ENCODE measurements at places on chromosomes 7 and 10. TPM values are rescaled to one million over a fixed set of nuclear protein-coding genes. Genes with fewer than 3 reads are reported as not detected.

The CH25H gene
- not detected for total RNA-seq

DNA sequence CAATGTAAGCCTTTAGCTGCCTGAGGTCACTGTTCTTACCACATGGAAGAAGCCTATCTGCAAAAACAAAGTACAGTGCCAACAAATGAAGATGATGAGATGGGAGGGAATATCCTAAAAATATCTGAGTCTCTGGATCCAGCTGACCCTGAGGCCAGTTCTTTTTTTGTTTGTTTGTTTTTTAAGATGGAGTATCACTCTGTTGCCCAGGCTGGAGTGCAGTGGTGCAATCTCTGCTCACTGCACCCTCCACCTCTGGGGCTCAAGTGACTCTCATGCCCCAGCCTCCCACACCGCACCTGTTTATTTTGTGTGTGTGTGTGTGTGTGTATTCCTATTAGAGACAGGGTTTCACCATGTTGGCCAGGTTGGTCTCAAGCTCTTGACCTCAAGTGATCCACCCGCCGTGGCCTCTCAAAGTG lies 44.9 kb downstream of the HYCC1 start:
- no peak for DNase-seq

DNA sequence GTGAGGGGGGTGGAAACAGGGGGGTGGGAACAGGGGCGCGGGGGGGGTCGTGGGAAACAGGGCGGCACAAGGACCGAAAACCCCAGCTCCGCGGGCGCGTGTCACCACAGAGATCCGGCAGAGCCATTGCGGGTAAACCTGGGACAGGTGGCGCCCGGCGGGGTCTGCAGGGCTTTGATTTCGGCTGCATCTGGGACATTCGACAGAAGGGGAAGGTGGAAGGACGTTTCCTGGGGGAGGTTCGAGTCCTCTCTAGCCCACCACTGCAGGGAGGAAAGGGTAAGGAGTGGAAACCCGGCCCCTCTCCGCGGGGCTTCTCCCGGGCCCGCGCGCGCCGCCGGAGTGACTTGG lies 7.5 kb downstream of the NKX2-3 start:
- no peak for DNase-seq

DNA sequence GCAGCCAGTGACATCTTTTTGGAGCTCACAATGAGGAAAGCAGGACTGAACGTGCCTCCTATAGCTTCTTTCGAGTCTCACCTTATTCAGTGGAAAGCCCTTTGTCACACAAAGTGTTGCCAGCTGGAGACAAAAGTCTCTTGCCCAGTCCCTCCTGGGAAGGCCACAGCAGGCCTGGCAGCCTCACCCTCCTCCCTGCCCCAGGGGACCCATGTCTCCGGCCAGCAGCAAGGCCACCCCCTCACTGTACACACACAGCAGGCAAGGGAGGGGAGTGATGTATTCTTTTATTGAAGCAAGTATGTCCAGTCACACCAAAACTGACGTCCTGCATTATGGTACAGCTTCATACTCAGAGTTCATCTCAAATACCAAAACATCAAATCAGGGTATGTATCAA lies 56.0 kb downstream of the CSGALNACT2 start:
- no peak for DNase-seq

DNA sequence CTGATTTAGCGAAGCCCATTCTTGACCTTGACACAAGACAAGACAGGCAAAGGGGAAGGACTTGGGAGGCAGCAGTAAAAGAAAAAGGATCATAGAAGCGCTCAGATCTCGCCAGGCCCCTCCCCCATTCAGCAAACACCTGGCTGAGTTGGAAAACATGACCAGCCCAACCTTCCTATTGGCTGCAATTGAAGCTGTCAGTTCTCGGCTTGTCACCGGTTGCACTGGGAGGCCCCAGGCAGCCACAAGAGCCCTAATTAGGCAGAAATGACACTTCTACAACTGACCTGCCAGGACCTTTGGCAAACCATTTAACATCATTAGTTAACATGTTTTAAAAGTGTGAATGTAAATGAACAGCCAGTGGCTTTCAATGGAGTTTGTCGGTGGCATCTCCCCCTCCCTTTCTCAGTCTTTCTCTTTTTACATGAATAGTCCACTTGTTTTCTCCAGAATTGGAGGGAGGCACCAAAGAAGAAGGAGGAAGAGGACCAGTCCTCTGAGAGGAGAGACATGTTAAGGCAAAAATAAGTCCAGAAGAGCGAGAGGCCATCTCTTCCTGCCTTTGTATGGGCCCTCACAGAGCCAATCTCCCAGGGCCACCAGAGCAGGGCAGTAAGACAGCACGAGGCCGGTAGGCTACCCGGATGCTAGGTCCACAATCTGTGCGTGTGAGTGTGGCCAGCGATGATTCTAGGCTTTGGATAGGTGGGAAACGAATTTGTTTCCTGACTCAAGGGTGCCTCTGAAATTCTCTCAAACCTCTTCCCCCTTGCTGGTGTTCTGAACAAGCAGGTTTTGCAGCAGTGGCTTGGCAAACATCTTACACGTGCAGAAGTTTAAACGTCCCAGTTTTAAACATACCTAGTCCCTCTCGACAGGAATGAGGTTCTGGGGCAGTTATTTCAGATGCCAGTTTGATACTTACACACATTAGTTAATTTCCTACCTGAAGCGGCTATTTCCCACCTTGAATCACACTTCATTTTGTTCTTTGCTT lies 15.0 kb upstream of the ENO4 start:
- no peak for DNase-seq

DNA sequence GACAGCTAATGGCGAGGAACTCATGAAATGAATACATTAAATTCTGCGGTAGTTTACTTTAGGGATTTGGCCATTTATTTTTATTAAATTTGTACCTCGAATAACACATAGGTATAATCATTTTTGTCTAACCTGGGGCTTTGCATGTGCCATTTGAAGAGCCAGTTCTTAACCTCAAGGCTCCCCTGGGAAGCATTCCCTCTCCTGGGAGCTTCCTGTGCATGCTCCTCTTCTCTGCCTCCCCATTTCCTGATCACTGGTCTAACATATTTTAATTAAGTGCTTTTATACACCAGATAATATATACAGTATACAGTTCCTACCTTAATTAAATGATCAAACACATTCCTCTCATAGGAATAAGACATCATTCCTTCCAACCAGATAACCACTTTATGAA lies 183.9 kb upstream of the FZD1 start:
- DNase-seq: no peak

- no peak for DNase-seq
These were observed 5.9 kb downstream of the SEMA3E start for GRCh38 chr7:83643012-83643411.

DNA sequence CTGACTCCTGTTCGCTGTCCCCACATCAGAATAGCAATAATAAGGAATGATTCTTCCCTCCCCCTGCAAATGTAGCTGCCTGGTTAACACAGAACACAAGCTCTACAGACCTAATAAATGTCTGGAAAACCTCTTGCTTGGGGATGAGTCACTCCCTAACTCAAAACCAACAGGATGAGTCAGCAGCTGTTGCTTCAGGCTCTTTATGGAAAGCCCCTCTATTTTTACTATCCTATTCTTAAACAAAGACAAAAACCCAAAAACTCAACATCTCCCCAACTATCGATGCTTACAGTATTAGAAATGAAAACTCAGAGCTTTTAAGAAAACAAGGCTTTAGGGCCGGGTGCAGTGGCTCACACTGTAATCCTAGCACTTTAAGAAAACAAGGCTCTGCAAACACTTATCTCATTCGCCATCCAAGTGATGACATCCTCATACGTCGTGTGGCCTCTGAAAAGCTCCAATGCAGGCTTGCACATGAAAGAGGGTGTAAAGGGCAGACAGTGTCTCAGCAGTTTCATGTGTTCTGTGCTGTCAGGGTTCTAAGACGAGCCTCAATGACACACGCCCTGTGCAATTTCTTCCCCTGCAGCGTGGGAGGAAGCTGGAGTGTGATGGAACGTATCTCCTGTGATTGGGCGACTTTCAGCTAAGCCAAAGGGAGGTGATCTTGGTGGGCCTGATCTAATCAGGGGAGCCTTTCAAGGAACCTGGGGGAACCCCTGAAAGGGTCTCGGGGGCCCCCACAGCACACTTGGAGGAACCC lies 70.1 kb downstream of the AMZ1 start:
- peak; percentile 60 for DNase-seq

DNA sequence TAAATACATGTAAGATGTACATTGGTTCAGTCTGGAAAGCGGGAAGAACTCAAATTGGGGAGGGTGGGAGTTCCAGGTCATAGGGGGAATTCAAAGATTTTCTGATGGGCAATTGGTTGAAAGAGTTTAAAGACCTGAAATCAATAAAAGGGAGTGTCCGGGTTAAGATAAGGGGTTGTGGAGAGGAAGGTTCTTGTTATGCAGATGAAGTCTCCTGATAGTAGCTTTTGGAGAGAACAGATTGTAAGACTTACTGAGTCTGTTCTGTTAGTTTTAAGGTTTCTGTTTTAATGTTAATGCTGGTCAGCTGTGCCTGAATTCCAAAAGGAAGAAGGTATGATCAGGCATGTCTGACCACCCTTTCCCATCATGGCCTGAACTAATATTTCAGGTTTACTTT lies 48.8 kb downstream of the SDHAF3 start:
- DNase-seq: no peak

GRCh38 chr7:12583176-12583575 lies 12.7 kb downstream of the SCIN start:
- DNase-seq: no peak

- DNase-seq: no peak
These were observed 13.6 kb downstream of the GPRIN2 start for GRCh38 chr10:46542567-46543465.

- no peak for DNase-seq
These were observed 560.3 kb downstream of the SDK1 start for GRCh38 chr7:3861386-3861785.
